Activated T-helper 1 cell treated with anti-CD3 and anti-CD28 coated beads, Interleukin-2, amount 50 U/mL, for 16 hours (primary cell): ENCODE measurements at places on chromosomes 11 and 22.

DNA sequence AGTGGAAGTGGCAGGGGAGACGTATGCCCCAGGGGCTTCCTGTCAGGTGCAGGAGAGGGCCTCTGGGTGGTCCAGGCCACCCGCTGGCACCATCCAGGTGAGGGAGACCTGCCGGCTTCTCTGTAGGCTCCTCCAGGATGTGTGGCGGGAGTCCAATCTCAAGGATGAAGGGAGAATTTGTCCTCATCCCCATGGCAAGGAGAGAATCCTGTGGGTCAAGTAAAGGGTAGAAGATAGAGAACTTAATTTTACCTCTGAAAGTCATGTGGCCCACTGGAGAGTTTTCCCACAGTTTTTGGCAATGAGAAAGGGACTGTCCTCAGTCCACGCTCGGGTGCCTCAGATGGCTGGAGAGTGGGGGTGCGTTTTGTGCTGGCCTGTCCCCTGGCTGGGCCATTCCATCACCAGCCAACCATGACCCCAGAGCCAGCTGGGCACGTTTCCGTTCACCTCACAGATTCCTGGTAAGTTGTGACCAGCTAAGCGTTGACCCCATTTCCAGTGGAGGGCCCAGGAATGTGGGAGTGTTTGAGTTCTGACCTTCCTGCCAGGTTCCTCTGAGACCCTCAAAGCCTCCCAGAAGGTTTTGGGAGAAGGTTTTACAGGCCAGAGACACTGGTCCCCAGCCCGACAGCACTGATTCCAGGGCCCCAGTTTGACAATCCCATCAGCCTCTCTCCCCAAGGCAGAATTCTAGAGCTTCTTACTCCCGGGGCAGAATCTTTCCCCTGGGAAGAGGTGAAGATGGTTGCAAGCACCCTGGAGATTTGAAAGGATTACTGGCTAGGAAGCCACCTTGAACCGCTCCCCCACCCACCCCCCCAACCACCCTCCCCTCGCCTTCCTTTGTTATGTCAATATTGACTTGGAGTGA lies 2.6 kb downstream of the OVOL1 start:
- no peak for DNase-seq

- DNase-seq: no peak
These were observed 136.4 kb downstream of the CCDC81 start for GRCh38 chr11:86511086-86511551.

GRCh38 chr11:119029340-119030028 lies 1.2 kb downstream of the SLC37A4 start:
- DNase-seq: peak; percentile 27

GRCh38 chr11:36948460-36949127 lies 350.6 kb upstream of the RAG2 start:
- DNase-seq: no peak

DNA sequence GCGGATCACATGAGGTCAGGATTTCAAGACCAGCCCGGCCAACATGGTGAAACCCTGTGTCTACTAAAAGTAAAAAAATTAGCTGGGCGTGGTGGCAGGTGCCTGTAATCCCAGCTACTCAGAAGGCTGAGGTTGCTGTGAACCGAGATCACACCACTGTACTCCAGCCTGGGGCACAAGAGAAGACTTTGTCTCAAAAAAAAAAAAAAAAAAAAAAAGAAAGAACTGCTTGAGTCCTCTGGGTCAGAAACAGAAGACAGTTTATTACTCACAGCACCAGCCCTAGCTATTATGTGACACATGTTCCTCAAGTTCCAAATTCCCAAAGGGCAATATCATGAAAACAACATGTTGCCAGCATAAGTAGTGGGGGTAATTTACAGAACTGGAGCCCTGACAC lies 1014.1 kb upstream of the RAG2 start:
- no peak for DNase-seq

DNA sequence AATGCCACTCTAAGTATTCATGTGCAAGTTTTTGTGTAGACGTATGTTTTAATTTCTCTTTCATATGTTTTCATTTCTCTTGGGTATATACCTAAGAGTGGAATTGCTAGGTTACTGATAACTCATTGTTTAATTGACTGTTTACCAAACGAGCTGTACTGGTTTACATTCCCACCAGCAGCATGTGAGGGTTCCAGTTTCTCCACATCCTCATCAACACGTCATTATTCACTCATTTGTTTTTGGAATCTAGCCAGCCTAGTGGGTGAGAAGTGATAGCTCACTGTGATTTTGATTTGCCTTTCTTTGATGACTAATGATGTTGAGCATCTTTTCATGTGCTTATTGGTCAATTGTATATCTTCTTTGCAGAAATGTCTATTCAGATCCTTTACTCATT lies 4.0 kb downstream of the ANKRD13D start:
- no peak for DNase-seq

DNA sequence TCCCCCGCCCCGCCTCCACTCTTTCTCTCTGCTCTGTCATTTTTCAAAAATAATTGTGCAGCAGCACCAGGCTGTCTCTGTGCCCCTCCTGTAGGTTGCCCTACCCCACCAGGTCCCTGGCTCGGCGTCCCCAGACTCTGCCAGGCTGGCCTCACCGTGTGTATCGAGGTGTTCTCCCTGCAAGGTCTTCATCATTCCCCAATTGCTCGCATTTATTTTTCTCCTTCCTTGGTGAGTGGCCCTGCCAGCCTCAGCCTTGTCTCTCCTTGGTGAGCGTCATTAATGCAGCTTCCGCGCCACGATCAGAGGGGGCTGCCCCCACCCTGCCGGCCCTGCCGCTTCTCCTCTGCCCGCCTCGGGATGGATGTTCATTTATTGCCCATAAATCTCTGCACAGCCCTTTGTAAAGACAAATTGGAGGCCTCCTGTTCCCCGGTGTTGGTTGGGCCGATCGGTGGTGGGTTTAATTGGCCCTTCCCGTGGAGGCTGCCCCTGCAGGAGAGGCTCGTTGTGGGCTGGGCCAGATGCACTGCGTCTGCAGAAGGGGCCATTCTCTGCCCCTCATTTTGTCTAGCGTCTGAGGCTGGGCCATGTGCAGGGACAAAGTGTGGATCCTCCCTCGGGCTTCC lies 33.2 kb downstream of the RTN4R start:
- DNase-seq: no peak

- no peak for DNase-seq
These were observed 46.1 kb downstream of the BDNF start for GRCh38 chr11:27653990-27654758.
